ENCODE measurements at places on chromosomes 2 and 18. TPM values are rescaled to one million over a fixed set of nuclear protein-coding genes. Genes with fewer than 3 reads are reported as not detected.

The SLC14A1 gene
- 0.95 TPM for polyA plus RNA-seq

DNA sequence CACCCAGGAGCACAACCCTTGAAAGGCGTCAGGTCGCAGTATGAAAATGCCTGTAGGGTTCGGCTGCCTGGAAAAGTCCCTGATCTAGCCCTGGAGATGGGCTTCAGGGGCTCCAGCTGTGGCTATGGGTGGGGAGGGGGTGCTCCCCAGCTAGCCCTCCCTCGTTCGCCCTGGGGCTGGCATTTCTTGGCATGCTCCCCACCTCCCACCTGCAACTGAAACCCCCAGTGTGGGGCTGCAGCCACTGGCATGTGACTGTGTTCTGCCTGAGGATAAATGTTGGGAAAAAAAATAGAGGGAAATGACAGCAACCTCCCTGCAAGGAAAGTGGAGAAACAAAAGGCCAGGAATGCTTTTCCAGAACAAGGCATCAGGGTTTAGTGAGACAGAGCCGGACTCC is 109.2 kb downstream of the COPS8 start:
- DNase-seq: no peak

DNA sequence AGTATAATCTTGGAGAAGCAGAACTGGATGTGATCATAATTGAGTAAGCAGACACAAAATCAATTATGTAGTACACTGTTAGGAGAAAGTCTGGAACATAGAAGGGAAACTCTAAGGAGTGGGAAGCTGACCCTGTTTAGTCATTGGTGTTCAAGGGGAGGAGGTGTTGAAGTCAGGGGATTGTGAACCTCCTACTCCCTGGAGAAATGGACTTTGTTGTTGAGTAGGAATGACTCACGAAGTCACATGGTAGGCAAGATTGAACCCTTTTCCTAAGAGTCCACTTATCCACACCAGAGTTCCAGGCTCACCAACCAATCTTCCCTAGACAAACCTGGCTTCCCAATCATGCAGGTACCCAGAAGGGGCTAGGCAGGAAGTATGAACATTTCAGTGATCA is 81.0 kb upstream of the BCL11A start:
- no peak for DNase-seq

GRCh38 chr2:64457524-64457923 is 3.6 kb downstream of the LGALSL start:
- DNase-seq: no peak

The POLR1A gene
- polyA plus RNA-seq: 14.6 TPM

DNA sequence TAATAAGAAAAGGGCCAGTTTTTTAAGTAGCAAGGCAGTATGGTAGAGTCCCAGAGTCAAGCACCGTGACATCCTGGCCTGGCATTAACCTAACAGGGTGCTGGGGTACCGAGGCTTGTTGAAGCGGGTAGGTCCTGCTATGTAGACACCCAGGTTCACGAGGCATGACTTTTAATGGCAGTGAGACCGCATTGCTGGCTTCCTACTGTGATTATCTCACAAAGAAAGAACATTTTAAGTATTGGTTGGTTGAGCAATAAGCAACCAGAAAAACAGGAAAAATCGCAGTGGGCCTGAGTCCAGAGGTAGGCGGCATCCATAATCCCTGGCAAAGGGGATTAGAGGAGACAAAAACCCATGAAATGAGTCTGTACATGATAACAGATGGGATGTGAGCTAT is 927.9 kb upstream of the ACVR2A start:
- DNase-seq: no peak

- DNase-seq: no peak
Measured at GRCh38 chr18:54250846-54251261, 18.5 kb upstream of the POLI start.

GRCh38 chr2:240146627-240147278 is 6.3 kb upstream of the OTOS start:
- no peak for DNase-seq

The RIT2 gene
- polyA plus RNA-seq: not detected

DNA sequence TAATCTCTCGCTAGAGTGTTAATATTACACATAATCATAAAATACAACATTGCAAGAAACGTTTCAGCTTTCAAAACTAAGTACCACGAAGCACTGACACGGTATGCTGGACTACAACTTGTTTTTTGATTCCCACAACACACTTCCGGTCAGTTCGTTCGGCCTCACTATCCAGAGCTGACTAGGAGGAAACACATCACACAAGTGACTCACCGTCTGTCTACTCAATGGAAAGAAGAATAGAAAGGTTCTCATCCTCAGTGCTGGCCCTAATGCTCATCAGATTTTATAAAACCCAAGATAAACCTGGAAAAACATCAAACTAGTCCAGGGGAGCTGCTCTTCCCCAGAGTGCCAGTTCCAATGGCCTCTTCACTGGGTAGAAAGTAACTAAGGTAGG is 42.9 kb downstream of the ZNF385B start:
- no peak for DNase-seq

GRCh38 chr2:227824711-227825110 is 11.1 kb downstream of the CCL20 start:
- DNase-seq: no peak

DNA sequence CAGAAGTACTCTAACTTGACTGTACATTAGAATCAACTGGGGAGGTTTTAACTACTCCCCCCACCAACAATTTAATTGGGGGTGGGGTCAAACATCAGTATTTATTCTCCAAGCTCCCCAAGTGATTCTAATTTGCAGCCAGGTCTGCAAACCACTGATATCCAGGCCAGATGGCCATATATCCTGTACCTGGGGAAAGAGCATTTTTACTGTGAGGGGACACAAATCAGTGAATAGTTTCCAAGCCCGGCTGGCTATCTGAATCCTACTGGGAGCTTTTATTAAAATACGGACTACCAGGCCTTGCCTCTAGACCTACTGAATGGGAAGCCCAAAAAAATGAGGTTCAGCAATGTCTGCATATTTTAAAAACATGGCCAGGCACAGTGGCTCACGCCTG is 88.5 kb downstream of the TCF4 start:
- DNase-seq: no peak

The SH2D6 gene
- polyA plus RNA-seq: 0.80 TPM

DNA sequence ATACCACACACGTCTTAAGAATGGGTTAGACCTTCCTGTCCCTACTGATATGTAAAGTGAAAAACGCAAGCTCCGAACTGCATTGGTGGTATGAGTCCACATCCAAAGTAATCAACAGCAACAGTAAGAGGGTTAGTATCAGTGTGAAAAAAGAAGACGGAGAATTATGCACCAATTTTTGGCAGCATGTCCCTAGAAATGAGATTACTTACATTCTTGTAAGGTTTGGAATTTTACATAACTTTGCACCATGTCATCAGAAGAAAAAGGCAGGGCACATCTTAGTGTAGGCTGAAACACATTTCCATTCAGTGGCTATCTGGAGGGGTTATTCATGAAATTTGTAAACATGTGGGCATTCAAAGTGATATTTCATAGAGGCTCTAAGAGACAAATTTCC is 88.2 kb downstream of the LONRF2 start:
- DNase-seq: no peak

DNA sequence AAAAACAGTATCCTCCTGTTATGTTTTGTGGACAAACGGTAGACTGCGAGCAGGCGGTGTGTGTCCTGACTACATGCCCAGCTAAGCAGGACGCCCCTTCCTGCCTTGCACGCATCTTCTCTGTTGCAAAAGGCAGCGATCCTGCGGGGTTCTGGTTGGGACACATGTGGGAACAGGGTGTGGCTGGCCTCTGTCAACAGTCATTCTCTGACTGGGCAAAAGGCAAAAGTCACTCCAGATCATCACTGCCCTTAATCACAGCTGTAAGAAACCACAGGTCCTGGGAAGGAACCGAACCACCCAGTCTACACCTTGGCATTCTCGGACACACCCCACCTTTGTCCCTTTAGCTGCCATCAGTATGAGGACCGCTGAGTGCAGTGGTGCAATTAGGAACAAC is 44.3 kb upstream of the TMEM87B start:
- DNase-seq: no peak

DNA sequence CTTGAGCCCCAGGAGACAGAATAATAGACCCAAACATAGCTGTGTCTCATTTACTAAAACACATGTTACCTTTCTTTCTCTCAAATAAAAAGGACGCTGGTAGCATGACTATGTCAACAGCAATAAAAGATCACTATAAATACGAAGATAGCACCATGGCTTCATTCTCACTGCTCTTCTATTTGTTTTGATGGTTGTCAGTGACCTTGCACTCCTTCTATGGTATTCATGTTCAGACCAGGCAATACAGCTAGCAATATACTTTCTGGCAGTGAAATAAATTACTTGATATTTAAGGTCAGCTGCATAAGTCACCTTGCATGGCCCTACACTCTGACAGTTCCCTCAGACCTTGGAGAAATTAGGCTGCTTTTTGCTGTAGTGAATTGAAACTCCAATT is 263.2 kb upstream of the CDH7 start:
- DNase-seq: no peak

- no peak for DNase-seq
Measured at GRCh38 chr2:174312581-174313234, 22.0 kb upstream of the SP9 start.

- peak; percentile 73 for DNase-seq
Measured at GRCh38 chr18:66764230-66764629, 160.3 kb upstream of the CDH19 start.

The TFPI gene
- 38.2 TPM for polyA plus RNA-seq

- no peak for DNase-seq
Measured at GRCh38 chr2:236505041-236505440, 64.6 kb upstream of the ACKR3 start.

DNA sequence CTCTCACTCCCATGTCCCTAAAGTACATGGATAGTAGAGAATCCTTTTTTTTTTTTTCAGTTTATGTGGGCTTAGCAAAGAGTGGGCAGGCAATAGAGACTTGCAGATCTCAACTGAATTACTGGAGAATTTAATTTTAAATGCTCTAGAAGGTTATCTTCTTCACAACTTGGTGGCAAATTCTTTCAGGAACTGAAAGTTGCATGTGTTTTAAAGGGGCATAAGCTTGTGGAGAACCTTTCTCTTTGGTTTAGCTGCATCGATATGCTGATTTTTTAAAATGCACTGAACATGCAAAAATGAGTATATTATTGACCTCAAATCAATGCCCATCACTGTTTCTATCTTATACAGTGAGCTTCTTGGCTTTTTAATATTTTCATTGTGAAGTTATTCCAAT is 24.9 kb upstream of the GALNT3 start:
- no peak for DNase-seq

- DNase-seq: no peak
Measured at GRCh38 chr2:138700716-138701115, 79.5 kb downstream of the NXPH2 start.

The LRRC30 gene
- polyA plus RNA-seq: 4.2 TPM

- DNase-seq: no peak
Measured at GRCh38 chr2:32732912-32733472, 105.1 kb downstream of the TTC27 start.

The LIMS3 gene
- polyA plus RNA-seq: 6.0 TPM

GRCh38 chr2:14633061-14633460 is 544 bp downstream of the LRATD1 start:
- no peak for DNase-seq

The TMEM200C gene
- 0.75 TPM for polyA plus RNA-seq

DNA sequence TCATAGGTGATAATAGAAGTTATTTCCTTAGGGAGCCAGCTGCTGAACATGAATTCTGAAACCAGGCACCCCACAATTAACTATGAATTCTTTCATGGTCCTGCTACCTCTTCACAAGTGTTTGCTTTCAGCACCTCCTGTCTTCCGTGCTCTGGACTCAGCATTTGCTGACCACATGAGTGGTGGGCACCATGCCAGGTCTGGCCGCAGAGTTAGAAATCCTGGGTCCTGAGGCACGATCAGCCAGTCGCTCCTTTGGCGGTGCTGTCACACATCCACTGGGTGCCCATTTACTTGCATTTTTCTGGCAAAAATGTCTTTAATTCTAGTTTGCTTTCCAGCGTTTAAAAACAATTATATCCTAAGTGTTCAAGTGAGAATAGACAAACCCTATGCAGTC is 196.4 kb upstream of the PXDN start:
- no peak for DNase-seq

The ANKRD23 gene
- 21.3 TPM for polyA plus RNA-seq

The SULT1C2 gene
- 1.3 TPM for polyA plus RNA-seq

DNA sequence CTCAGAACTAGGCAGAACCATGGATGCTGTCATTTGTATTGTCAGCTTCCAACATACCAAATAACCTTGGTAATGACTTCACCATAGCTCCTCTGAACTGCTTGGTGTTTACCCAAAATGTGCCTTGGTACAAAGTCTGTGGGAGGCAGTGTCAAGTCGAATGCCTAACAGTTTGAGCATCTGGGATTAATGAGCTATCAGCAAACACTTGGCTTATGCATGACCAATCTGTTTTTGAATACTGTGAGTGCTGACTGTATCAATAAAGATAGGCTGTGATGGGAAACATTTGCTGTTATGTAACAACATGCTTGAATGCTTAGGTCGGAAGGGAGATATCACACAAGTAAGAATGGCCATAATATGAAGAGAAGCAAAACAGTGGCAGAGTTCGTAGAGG is 455.4 kb downstream of the CMPK2 start:
- DNase-seq: no peak

DNA sequence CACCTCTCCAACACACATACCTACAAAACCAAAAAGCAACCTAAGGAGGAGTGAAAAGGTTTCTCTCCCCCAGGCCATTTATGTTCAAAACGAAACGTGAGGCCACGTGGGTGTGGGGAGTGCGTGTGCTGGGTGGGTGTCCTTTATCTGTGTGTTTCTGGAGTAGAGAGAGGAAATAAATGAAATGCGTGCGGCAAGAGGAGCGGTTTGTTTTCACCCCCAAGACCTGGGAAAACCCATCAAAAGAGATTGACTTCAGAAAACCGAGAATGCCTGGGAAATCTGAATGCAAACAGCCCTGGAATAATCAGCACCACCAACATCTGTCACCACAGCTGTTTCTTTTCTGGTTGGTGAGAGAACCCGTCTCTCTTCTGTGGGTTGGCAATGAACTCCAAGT is 137.4 kb downstream of the INSIG2 start:
- DNase-seq: no peak

DNA sequence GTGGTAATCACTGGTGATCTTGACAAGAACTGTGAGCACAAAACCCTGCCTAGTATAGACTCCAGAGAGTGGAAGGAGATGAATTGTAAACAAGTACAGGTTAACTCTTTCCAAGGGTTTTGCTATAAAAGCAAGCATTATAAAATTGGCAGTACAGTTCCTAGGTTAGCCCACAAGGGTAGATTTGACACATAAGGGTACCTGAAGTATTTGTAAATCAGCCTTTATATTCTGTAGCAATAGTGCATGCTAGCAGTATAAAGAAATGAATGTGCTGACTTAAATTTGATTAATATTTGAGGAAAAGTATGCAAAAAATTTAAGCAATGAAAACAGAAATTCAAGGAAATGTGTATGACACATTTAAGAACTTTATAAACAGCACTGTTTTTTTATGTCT is 42.4 kb downstream of the SP3 start:
- DNase-seq: no peak

DNA sequence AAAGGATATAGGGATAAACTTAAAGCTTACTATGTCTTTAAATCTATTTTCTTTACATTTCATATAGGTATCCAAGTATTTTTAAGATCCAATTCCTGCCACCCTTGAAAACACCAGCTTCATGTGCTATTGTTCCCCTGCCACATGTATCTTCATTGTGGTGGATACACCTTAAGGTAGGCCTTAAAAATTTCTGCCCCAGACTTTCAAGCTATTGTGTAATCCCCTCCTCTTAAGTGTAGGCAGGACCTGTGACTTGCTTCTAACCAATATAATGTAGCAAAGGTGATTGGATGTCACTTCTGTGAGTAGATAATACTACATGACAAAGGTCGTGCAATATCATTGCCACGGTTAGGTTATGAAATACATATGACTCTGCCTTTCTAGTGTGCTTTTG is 119.5 kb downstream of the RAD51AP2 start:
- no peak for DNase-seq
